ENCODE measurements at places on chromosomes 6 and 20. TPM values are rescaled to one million over a fixed set of nuclear protein-coding genes. Genes with fewer than 3 reads are reported as not detected.

DNA sequence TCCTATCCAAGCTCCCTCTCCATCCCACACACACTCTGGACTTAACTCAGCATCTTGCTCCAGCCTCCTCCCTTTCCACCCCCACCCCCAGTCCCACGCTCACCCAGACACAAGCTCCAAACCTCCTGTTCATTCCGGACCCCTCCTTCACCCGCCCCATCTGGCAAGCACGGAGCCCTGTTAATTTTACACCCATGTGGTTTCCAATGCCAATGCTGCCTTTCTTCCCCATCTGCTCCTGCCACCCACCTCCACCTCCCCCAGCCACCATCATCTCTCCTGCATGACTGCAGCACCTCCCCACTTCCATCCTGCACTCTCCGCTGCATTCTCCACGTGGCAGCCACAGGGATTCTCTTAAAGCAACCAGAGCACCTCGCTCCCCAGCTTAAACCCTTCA, 9.9 kb upstream of the CDK5RAP1 start:
- no peak for DNase-seq

DNA sequence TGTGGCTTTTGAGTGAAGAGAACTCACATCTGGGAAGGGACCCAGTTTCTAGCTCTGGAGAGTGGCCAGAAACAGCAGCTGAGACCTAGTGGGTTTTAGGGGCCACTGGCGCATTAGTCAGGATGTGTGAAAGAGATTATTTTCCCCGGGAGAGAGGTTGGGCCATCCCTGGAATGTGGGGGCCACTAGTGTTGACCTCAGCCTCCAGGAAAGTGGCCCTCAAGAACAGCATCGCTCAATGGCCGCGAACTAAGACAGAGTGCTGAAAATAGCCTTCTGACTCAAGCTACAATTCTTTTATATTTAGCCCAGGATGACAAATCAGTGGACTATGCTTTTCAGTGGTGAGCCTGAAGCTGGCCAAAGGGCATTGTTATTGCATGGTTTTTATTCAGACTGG, 210.4 kb upstream of the RNF24 start:
- DNase-seq, result no peak

DNA sequence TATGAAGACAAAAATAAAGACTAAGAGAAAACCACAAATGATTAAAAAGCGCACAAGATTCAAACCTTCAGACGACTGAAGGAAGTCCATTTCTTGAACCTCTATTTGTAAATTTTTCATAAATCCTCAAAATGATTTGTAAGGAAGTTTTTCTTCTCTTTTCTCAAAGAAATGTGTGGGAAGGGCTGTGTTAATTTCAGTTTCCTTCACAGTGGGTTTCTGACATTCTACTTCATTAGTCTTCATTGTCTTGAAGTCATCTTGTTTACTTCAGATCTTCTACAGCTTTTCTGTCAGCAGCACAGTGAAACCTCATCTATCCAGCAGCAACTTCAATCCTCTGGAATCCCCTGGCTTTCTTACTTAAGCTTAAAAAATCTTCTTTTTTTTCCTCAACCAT, 87.6 kb upstream of the MYLIP start:
- DNase-seq, result no peak

DNA sequence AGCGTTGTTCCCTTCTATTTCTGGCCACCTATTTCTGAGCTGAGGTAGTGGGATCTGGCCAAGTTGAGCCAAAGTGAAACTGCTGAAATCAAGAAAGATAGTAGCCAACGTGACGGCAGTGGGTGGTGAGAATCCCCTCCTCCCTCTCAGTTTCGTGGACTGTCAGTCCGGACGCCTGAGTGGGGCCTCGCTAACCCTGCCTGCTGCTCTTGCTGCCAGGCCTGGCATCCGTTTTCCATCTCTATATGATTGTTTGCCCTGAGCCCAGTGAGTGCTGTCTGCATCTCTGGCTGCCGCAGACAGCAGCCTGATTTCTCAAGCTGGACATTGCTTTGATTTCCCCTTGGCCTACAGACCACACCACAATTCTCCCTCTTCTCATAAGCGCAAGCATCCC, 23.5 kb upstream of the PAX1 start:
- DNase-seq, result no peak

DNA sequence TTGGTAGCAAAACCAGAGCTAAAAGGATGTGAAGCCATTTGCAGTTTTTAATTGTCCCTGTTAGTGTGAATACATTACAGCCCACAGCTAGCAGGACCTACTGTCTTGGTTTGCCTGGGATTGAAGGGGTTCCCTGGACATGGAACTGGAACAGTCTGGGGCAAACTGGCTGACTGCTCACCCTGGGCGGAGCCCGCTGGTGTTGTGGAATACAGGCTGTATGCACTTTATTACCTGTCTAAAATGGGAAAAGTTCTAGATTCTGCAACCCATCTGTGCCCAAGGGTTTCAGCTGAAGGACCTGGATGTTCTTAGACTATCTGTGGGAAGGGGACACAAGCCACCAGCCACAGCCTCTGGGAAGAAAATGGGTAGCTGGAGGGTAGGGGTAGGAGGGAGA, 12.2 kb upstream of the CDKN1A start:
- DNase-seq, result no peak

- no peak for DNase-seq
Measured at GRCh38 chr6:34559651-34560365, 3.7 kb upstream of the SPDEF start.

- no peak for DNase-seq
Measured at GRCh38 chr20:44110816-44111568, 76.0 kb downstream of the JPH2 start.

DNA sequence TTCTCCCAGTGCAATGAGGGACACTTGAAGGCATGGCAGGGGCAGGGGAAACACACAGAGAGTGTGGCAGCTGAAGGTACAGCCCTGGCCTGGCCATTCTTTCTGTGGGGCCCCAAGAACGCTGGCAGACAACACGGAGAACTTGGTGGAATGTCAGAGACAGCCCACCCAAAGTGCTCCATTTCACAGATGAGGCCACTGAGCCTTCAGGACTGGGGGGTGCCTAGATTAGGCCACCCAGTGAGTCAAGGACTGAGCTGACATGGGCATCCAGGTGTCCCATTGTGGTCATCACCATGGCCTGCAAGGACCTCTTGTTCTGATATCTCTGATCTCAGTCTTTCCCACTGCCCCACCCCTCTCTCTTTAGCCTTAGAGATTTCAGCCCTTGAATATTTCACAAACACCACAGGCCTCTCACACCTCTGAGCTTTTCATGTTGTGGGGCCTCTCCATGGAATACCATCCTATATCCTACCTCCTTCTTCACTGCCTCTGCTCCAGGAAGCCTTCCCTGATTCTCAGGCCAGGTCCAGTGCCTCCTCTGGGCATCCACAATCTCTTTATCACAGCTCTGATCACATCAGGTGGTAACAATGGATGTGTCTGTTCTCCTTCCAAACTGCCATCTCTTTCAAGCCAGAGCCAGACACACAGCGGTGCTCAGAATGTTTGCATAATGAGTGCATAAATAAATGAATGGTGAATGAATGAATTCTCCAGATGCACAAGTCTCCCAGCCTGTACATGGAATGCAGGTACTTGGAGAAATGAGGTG, 2.0 kb upstream of the RSPO4 start:
- no peak for DNase-seq

DNA sequence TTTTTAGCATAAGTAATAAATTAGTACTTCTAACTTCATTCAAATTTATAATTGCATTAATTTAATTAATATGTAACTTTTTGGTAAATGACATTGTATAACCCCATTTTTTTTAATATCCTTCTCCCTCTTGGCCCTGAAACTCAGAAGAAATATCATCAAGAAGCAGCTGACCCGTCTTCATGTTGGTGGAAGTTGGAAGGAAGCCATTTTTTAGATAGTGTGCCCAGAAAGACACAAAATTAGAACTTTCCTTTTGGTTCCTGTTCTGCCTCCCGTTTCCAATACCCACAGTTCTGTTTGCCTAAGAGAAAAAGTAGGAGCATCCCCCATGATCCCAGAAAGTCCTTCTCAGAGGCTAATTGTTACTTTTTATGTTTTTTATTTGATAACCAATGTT, 65.5 kb downstream of the PLCB4 start:
- no peak for DNase-seq

DNA sequence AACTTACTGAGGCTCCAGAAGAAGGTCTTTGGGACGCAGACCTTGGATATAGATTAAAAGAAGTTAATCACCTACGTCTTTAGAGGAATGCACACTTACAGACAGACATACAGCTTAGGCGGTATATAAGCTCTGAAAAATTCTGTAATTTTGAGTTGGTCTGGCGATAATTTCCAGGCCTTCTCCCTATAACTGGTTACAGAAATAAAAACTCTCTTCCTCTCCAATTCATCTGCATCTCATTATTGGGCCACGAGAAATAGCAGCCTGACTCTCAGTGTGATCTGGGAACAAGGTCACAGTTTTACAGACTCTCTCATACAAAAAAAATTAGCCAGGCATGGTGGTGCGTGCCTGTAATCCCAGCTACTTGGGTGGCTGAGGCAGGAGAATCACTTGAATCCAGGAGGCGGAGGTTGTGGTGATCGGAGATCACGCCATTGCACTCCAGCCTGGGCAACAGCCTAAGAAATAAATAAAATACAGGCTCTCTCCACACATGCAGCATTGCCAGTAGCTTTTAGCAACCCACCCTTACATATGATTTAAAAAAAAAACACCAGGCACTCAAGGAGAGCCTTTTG, 4.7 kb downstream of the ZBTB24 start:
- no peak for DNase-seq

DNA sequence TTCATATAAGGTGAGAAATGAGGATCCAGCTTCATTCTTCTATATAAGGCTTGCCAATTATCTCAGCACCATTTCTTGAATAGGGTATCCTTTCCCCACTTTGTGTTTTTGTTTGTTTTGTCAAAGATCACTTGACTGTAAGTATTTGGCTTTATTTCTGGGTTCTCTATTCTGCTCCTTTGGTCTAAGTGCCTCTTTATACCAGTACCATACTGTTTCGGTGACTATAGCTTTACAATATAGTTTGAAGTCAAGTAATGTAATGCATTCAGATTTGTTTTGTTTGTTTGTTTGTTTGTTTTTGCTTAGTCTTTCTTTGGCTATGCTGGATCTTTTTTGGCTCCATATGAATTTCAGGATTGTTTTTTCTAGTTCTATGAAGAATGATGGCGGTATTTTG, 64.6 kb downstream of the ERMARD start:
- DNase-seq, result no peak

DNA sequence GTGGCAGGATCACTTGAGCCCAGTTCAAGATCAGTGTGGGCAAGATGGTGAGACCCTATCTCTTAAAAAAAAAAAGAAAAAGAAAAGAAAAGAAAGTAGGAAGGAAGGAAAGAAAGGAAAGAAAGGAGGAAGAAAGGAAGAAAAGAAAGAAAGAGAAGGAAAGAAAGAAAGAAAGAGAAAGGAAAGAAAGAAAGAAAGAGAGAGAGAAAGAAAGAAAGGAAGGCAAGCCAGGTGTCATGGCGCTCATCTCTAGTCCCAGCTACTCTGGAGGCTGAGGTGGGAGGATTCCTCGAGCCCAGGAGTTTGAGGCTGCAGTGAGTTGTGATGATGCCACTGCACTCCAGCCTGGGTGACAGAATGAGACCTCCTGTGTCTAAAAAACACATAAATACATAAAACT, 11.5 kb upstream of the SRC start:
- DNase-seq, result no peak

- DNase-seq, result no peak
Measured at GRCh38 chr20:47365023-47365764, 8.7 kb upstream of the ZMYND8 start.

GRCh38 chr6:158448856-158449255, 111.0 kb upstream of the TMEM181 start:
- no peak for DNase-seq

DNA sequence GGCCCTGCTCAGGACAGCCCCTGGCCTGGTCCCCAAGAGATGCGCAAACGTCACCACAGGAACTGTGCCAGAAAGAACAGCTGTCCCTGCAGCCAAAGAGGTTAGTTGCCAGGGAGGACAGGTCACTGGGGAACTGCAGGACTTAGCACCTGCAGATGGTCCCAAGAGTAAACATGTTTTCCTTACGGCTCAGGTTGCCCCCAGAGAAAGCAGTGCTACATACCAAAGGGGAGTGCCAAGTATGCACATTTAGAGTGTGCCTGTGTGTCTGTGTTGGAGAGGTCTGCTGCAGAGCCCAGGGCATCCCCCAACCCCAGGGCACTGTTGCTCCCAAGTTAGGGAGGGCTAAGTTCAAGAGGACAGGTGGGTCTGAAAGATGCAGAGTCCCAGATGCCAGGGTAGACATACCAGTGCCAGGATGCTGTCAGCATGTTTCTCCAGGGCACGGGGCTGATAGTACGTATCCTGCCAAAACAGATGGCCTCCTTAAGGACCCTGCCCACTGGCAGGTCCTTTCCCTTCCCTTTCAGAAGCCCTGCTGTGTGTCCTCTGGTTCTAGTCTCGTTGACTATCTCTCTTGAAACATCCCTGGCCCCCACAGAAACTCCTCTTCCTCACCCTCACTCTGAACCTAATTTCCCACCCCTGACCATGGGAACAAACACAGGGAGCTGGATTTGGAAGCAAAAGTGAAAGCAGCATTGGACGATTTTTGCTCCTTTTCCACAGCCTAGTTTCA, 1.3 kb downstream of the ABHD16A start:
- DNase-seq, result no peak

- no peak for DNase-seq
Measured at GRCh38 chr20:16462711-16463110, 110.5 kb downstream of the KIF16B start.

- DNase-seq, result no peak
Measured at GRCh38 chr6:18371010-18371409, 16.1 kb upstream of the RNF144B start.

- DNase-seq, result no peak
Measured at GRCh38 chr20:61442075-61442670, 190.1 kb downstream of the CDH4 start.

- DNase-seq, result no peak
Measured at GRCh38 chr6:150633486-150633834, 33.8 kb downstream of the PLEKHG1 start.

DNA sequence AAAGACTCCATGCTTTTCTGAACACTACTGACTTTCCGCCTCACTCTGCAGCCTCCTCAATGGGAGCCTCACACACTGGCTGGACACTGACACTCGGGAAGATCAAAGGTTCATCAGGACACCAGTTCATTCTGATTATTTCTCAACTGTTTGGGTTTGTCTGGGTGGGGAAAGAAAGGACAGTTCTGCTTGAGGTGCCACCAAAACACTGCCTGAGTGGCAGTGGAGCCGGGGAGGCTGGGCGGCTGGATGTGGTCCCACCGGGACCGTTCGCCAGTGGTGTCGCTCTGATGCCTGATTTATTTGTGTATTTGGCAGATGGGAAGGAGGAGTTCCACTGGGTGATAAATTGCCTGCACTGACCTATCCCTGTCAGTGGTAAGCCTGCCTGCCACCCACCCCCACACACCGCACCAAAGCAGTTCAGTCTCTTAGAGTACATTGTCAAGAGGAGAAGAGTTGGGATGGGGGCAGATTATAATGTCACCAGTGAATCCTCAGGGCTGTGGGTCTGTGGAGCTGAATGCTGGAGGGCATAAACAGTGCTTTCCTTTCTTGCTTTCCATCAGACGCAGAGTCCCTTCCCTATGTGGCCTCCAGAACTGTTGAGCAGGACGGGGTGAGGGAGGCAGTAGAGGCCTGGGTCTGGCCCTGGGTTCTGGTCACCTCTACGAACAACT, 49.8 kb downstream of the EDN1 start:
- DNase-seq, result no peak

The COX4I2 gene
- not detected for total RNA-seq

The CRYBG1 gene
- total RNA-seq, result 0.90 TPM

The IMPG1 gene
- 0.54 TPM for total RNA-seq

The HNF4A gene
- not detected for total RNA-seq

The CLPSL2 gene
- not detected for total RNA-seq

The NRSN1 gene
- 152 TPM for total RNA-seq

The CFAP206 gene
- total RNA-seq, result 4.2 TPM

The OOEP gene
- not detected for total RNA-seq

The TRAPPC3L gene
- total RNA-seq, result 0.60 TPM

The STMND1 gene
- not detected for total RNA-seq

The CCN2 gene
- total RNA-seq, result 12.3 TPM

The CLDN20 gene
- not detected for total RNA-seq

Measured in dorsolateral prefrontal cortex (tissue), 122 donors.